ENCODE measurements at places on chromosomes 13 and 19.

- no peak for DNase-seq
Observed at GRCh38 chr13:77310579-77311279, 16.2 kb downstream of the MYCBP2 start.

DNA sequence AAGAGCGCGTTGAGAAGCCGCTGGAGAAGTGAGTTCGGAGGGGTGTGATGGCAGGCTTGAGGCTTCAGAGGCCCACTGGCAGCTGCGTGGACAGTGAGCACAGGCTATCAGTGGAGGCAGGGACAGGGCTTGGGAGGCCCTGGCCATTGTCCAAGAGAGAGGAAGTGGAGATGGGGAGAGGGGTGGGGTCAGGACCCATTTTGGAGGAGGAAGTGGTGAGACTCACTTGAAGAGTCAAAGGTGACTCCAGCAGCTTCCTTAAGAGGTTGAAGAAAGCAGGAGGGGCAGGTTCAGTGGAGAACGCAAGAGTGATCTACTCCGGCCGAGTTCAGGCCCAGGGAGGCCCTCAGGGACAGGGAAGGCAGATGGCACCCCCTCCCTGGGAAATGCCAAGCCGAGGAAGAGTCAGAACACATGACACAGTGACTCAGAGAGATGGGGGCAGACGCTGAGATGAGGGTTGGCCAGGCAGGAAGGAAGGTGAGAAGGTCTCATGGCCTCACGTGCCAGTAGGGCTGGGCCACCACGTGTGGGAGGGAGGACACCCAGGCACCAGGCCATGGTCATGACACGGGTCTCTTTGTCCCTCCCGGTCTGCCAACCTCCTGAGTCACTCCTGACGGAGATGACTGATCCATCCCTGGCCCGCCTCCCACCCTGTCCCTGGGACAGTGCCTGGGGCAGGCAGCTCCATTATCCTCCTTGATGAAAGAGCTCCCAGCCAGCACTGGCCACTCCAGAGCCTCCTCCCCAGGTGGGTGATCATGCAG lies 10.1 kb upstream of the CD22 start:
- DNase-seq, result peak; percentile 92

DNA sequence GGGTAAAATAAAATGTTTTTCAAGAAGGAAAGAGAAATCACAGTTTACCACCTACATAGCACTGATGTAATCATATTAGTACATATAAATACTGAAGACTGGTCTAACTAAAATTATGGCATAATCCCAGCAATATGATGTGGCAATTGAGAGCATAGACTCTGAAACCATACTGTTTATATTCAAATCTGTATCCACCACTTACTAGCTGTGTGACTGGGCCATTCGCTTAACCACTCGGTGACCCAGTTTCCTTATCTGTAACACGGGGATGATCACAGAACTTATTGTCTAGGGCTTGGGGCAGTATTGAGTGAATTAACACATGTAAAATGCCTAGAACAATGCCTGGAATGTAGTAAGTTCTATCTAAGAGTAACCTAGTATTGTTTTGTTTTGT lies 13.1 kb upstream of the GTF3A start:
- DNase-seq, result no peak

DNA sequence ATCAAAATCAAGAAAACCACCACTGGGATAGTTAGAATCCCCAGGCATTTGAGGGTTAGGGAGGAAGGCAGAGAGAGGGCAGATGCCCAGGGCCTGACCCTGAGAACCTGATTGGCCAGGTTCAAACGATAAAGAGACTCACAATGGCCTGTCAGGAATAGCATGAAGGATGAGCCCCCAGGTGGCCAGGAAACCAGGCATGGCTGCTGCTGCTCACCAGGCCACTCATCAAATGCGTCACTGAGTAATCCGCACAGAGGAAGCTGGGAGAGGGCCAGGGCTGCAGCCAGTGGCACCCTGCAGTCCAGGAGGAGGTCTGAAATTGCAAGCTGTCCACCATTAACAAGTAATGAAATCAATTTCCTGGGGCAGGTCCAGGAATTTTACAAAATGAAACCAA lies 111.3 kb downstream of the KATNAL1 start:
- DNase-seq, result peak; percentile 68

- DNase-seq, result no peak
Observed at GRCh38 chr13:63408331-63409189, 1992.9 kb upstream of the PCDH20 start.

- no peak for DNase-seq
Observed at GRCh38 chr19:18708452-18709231, 25.2 kb downstream of the CRTC1 start.

DNA sequence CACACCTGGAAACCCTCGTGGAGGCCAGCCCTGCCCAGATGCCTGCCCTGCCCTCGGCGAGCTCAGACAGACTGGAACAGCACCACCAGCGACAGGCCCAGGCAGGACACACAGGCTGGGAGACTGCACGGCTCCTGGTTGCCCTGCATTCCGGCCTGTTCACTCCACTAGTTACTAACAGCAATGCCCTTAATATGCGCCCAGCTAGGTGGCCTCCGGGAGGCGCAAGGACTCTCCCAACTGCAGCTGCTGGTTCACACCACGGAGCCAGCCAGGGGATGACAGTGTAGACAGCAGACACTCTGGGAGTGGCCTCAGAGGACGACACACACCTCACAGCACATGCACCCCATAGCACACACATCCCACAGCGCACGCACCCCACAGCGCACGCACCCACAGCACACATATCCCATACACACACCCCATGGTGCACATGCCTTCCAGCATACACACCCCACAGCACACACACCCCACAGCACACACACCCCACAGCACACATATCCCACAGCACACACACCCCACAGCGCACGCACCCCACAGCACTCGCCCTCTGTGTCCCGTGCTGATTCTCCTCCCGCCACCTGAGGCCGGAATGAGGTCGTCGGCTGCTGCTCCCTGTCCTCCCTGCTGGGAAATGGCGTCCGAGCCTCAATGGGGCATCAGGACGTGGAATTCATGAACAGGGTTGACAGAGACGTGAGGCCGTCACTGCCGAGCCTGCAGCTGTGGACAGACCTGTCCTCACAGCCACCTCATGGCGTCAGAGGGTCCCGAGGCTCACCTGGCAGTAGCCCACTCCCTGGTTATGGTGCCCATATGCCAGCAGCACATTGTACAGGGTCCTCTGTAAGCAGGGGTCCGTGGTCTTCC lies 13.6 kb downstream of the GRTP1 start:
- no peak for DNase-seq

DNA sequence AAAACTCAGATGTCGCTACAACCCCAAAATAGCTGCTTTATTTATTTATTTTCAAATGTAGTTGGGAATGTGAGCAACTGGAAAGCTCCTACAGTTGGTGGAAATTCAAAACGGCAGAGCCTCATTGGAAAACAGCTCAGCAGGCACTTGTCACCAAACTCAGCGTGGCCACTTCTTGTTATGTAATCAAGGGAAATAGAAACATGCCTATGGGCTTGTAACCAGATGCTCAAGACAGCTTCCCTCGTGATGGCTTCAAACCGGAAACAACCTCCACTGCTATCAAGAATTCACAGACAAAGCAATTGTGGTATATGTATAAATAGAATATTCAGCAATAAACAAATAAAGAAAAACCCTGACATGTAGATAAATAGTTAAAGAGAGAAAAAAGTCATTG lies 627.8 kb upstream of the SLC10A2 start:
- no peak for DNase-seq

- no peak for DNase-seq
Observed at GRCh38 chr13:32222046-32222676, 93.0 kb downstream of the ZAR1L start.

DNA sequence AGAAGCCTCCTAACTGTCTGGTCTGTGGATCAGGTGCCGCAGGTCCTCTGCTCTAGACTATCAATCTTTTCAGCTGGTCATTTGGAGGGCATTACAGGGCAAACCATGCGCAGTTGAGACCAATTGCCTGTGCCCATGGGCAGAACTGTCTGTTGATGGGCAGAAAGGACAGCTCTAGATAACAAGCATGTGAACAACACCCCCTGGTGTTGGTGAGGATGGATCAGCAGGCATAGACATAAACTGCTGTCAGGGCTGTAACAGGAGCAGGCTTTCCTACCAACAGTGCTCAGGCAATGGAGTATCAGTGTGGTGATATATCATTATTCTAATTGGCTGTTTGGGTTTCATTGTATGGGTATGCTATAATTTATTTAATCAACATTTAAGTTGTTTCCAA lies 104.7 kb upstream of the KL start:
- DNase-seq, result peak; percentile 53

- DNase-seq, result peak; percentile 65
Observed at GRCh38 chr13:95509521-95510310, 42.8 kb upstream of the CLDN10 start.

- peak; percentile 16 for DNase-seq
Observed at GRCh38 chr13:45242070-45242469, 41.2 kb upstream of the KCTD4 start.

GRCh38 chr13:50691681-50692263 lies 151.7 kb downstream of the DLEU7 start:
- peak; percentile 46 for DNase-seq

DNA sequence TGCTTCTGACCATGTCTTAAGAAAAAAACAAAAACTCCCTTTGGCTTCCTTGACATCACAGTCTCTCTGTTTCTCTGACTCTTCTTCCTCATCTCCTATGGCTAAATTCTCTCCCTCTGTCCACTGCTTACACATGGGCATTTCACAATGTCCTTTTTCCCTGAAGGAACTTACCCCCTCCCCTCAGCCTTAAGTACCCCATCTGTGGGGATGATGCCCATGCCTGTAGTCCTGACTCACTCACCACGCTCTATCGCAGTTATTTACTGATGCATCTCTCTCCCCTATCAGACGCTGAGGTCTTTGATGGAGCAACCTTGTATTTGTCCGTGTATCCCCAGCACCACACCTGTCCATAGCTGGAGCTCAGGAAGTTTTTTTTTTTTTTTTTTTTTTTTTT lies 32.4 kb downstream of the ACTN4 start:
- no peak for DNase-seq

- DNase-seq, result no peak
Observed at GRCh38 chr13:99905224-99905623, 66.3 kb downstream of the ZIC5 start.

DNA sequence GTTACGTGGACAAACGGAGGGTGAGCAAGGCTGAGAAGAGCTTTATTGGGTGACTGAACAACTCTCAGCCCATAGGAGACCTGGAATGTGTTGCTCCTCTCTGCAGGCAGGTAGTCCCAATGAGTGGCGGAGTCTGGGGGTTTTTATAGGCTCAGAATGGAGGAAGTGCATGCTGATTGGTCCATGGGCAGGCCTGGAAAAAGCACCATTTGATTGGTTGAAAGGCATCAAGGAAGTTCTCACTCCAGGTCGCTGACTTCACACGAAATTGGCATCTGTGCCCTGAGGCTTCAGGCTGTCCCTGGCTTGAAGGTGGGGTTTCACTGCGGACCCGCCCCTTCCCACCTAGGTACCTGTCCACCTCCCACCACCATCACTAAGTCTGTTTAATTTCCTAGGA lies 65.4 kb downstream of the SPATA13 start:
- no peak for DNase-seq

GRCh38 chr13:23622985-23623384 lies 52.8 kb downstream of the TNFRSF19 start:
- DNase-seq, result no peak

- no peak for DNase-seq
Observed at GRCh38 chr13:93307651-93308050, 81.0 kb downstream of the GPC6 start.

DNA sequence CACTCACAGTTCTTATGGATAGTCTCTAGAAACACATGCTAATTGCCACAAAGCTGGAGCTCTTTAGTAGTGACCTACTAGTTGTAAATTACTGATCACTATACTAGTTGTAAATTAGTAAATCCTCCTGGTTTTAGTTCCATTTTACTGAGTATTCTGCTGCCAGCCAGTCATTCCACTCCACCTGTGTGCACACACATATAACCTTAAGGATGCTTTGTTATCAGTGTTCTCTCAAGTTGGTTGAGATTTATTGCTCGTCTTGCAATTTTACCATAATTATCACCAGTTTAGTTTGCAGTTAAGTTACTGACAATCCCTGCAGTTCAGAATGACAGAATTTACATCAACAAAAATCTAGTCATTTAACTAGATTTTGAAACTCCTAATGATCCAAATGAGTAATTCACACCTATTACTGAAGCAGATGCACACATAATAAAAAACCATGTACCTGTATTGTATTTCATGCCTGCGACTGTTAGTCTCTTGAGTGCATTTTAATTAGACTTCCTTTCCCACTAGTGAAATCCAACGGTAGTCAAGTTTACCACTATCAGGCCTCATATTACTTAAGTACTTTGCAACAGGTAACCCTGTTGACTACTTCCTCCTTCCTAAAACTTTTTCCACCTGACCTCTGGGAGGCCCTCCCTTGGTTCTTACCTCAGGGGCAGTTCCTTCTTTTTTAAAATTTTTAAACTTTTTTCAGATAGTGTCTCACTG lies 7.6 kb downstream of the TPT1 start:
- DNase-seq, result no peak

All from Daoy (cell line).